ENCODE measurements at places on chromosomes 7 and 10.

DNA sequence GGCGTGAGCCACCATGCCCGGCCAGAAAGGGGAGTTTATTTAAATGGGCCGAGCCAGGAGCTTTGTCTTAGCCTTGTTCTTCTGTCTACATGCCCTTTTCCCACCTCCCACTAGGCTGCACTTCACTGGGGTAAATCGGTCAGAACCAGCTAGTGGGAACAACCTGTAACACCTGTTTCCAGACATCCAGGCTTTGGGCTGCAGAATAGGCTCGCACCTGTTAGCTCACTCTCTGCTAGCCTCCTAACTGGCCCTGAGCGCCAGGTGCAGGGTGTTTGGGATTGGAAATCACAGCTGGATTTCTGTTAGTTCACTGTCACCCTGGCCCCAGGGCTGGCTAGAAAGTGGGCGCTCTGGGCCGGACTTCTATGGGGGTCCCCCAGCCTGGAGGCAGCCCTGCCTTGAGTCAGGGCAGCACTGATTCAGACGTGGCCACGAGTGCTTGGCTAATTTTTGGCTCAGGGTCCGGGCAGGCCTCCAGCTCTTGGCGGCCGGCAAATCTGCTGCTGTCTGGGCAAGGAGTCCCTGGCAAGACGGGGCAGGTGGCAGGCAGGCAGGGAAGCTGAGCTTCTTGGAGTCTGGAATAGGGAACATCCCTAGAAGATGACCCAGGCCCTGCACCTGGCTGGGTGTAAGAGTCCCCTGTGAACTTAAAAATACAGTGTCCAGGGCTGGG, 48.6 kb downstream of the GTF2IRD1 start:
- no peak for DNase-seq

DNA sequence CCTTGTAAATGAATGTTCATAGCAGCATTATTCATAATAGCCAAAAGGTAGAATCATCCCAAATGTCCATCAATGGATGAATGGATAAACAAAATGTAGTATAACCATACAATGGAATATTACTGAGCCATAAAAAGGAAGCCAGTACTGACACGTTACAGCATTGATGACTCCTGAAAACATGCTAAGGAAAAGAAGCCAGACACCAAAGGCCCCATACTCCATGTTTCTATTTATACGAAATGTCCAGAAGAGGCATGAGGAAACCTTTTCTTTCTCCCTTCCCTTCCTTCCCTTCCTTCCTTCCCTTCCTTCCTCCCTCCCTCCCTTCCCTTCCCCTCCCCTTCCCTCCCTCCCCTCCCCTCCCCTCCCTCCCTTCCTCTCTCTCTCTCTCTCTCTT, 131.9 kb downstream of the JAZF1 start:
- no peak for DNase-seq

GRCh38 chr10:33304423-33305225, 29.8 kb downstream of the NRP1 start:
- no peak for DNase-seq

DNA sequence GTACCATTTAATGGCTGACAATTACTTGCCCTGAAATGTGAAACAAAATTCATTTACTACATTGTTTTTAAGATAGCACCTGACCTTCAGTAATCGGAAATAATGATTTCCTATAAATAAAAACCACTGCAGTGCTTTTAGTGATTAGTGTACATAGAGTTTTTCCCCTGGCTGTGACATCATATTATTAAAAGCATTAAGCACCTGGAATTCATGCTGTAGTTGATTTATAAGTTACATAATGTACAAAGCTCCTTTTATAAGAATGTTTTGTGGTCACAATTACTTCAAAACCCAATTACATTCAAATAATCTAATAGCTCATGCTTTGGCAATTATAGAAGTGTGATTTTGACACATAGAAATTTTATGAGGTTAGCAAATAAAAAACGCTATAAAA, 44.3 kb upstream of the EIF4H start:
- DNase-seq = no peak

GRCh38 chr7:107392830-107393229, 77.0 kb upstream of the GPR22 start:
- no peak for DNase-seq

GRCh38 chr10:120415709-120416330, 41.2 kb upstream of the PLPP4 start:
- no peak for DNase-seq

- DNase-seq = no peak
Observed at GRCh38 chr7:150335108-150335773, 6.2 kb downstream of the RARRES2 start.

DNA sequence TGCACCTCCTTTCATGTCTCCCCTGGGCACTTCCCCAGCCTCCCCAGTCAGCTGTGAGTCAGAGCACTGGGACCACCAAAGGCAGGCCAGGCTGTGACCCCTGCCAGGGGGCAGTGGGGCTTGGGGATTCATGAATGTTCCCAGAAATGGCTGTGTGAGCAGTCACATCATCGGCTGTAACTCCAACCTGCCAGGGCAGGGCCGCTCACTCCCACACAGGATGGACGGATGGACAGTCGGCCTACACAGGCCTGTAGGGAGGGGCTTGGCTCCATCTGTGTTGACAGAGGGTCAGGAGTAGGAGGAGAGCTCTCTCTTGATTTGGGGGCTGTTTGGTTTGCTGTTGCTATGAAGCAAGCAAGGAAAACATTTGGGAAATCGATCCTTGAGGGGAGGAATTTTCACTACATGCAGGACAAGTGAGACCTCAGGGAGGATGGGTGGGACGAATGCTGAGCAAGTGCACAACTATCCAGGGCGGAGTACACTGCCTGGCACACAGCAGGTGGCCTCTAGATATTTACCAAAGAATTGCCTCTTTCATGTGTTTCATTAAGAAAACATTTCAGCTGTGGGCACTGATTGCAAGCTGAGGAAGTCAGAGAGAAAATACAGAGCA, 2.9 kb upstream of the IGFBP1 start:
- no peak for DNase-seq

DNA sequence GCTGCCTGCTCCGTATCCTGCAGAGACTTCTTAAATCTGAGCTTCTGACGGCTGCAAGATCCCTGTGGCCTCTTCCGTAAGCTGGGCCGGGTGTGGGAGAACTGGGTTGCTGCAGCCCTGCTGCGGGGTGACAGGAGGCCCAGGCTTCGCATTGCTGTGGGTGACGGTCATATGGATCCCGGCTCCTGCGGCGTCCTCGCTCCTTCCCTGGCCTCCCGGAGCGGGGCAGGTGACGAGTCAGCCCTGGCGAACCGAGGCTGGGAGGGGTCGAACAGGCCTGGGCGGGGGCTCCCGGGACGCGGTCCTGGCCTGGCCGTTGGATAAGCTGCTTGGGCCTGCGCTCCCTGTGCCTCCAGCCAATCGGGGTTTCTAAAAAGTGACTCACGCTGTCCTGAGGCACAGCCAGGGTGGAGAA, 7.8 kb upstream of the UBE2D1 start:
- no peak for DNase-seq

- DNase-seq = no peak
Observed at GRCh38 chr7:152333134-152333533, 102.7 kb downstream of the KMT2C start.

DNA sequence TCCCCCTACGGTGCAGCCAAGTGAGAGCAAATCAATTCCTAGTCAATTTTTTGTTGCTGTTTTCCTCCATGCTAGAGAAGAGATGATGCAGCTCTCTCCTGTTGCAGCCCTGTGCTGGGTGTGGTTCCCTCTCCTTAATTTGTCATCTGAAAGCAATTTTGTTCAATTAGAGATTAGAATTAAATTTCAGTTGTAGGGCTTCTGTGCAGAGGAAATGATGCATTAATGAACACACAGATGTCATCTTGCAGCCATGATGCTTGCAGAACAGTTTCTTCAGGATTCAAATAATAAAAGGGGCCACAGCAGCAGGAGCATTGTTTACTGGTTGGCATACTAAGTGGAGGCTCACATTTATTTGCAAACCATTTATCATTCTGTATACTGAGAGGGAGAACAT, 266.0 kb downstream of the AUTS2 start:
- no peak for DNase-seq

GRCh38 chr10:62665771-62666170, 138.7 kb upstream of the ADO start:
- DNase-seq = no peak

DNA sequence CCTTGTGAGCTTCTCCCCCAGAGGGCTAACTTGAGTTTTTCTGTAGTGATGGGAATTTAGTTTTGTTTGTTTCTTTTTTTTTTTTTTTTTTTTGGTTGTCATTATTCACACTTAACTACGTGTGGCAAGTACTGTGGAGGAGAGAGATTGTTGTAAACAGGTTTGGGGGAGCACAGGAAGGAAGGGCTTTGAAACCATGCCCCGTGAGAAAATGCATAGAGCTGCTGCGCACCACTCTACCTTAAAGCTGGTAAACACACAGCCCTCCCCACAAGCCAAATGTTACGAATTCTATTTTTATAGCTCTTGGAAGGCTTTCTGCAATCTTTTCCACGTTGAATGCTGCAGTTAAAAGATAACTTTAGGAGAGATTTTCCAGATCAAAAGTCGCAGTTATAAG, 76.2 kb downstream of the ZNF22 start:
- DNase-seq = no peak
